ACHN (cell line): ENCODE measurements at places on chromosomes 4 and X.
A peak's percentile ranks its signal among the peaks of the same experiment; 100 is the strongest.

DNA sequence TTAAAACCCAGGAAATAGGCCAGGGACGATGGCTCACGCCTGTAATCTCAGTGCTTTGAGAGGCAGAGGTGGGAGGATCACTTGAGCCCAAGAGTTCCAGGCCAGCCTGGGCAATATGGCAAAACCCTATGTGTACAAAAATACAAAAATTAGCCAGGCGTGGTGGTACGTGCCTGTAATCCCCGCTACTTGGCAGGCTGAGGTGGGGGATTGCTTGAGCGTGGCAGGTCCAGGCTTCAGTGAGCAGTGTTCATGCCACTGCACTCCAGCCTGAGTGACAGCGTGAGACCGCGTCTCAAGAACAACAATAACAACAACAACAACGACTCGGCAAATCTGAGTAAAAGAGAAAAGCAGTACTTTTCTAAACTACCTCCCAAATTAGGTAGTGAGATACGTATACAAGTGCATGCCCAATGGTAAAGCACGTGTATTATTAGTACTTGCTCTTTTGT lies 13.0 kb upstream of the NDUFC1 start:
- DNase-seq = no peak

GRCh38 chr4:41285202-41285863 lies 28.6 kb downstream of the UCHL1 start:
- no peak for DNase-seq

- no peak for DNase-seq
Observed at GRCh38 chr4:646460-646859, 21.1 kb downstream of the PDE6B start.

GRCh38 chrX:15269618-15270521 lies at the start of gene ASB9:
Gene ASB9 (minus strand): TSS chrX:15270083. CDS start chrX:15269874, 209 bp downstream.
- peak; percentile 80 for DNase-seq

- DNase-seq = no peak
Observed at GRCh38 chr4:109631532-109632108, 71.6 kb downstream of the MCUB start.

- no peak for DNase-seq
Observed at GRCh38 chr4:181982437-181982836, 260.8 kb upstream of the TENM3 start.

GRCh38 chrX:119753639-119754257 lies 4.6 kb upstream of the SOWAHD start:
- DNase-seq = peak; percentile 49

GRCh38 chr4:120839334-120839973 lies 83.1 kb downstream of the PRDM5 start:
- no peak for DNase-seq

- peak; percentile 7 for DNase-seq
Observed at GRCh38 chr4:183118141-183118540, 19.1 kb downstream of the WWC2 start.
